H9 (cell line): ENCODE measurements at places on chromosomes 7 and 10. TPM values are rescaled to one million over a fixed set of nuclear protein-coding genes. Genes with fewer than 3 reads are reported as not detected.

The GRM3 gene
- 0.15 and 0.70 TPM in 2 replicates for total RNA-seq

The ZNF727 gene
- not detected in 2 replicates for total RNA-seq

The ADAM8 gene
- 4.5 and 5.4 TPM in 2 replicates for total RNA-seq

The MMP21 gene
- not detected in 2 replicates for total RNA-seq

The HOXA10 gene
- not detected in 2 replicates for total RNA-seq

The PRDX3 gene
- total RNA-seq = 181 TPM in 2 replicates

The ZNF722 gene
- not detected in 2 replicates for total RNA-seq

The AP1S1 gene
- total RNA-seq = 65.2 and 73.0 TPM in 2 replicates

The LRRTM3 gene
- 0.96 and 1.1 TPM in 2 replicates for total RNA-seq

The SKIDA1 gene
- 5.4 and 5.9 TPM in 2 replicates for total RNA-seq

The GPNMB gene
- 1.2 TPM in 2 replicates for total RNA-seq

The OR2A5 gene
- total RNA-seq = not detected in 2 replicates

The C1QL3 gene
- 3.2 and 4.0 TPM in 2 replicates for total RNA-seq

The RELN gene
- total RNA-seq = 0.02 TPM in 1 of 2 replicates, not detected in the other

The NSMCE4A gene
- total RNA-seq = 59.0 and 60.5 TPM in 2 replicates

The TWIST1 gene
- total RNA-seq = not detected in 2 replicates

The SDK1 gene
- total RNA-seq = 8.4 and 8.7 TPM in 2 replicates

The UNC5B gene
- 28.4 and 29.7 TPM in 2 replicates for total RNA-seq

The ZNF394 gene
- 24.2 and 24.7 TPM in 2 replicates for total RNA-seq

The COL1A2 gene
- total RNA-seq = 42.1 and 42.8 TPM in 2 replicates

The CFAP70 gene
- 0.24 and 0.26 TPM in 2 replicates for total RNA-seq
